ENCODE measurements at places on chromosomes 13 and 19.

DNA sequence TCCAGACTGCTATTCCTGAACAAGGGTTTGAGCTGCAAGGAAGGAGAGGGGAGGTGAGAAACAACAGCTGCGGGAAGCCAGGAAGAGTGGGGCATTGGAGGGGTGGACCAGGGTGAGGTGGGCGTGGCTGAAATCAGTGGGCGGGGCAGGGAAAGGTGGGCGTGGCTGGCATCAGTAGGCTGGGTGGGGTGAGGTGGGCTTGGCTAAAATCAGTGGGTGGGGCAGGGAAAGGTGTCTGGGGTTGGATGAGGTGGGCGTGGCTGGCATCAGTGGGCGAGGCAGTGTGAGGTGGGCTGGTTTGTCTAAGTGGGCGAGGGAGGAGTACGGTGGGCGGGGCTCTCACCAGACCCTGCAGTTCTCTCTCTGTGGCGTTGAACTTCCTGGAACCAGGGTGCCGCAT is 87.6 kb downstream of the MUC16 start:
- DNase-seq: no peak

DNA sequence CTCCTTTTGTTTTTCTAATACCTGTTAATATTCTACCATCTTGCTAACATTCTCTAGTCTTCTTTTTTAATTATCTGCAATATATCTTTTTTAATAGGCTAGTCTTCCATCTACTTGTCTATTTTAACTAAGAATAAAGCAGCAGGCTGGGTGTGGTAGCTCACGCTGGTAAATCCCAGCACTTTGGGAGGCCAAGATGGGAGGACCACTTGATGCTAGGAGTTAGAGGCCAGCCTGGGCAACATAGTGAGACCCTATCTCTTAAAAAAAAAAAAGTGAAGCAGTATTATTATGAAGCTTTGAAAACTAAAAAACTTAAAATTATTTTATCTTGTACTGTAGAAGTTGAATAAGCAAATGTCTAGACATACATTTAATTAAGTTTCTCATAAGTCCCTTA is 3.3 kb downstream of the UTP14C start:
- no peak for DNase-seq

DNA sequence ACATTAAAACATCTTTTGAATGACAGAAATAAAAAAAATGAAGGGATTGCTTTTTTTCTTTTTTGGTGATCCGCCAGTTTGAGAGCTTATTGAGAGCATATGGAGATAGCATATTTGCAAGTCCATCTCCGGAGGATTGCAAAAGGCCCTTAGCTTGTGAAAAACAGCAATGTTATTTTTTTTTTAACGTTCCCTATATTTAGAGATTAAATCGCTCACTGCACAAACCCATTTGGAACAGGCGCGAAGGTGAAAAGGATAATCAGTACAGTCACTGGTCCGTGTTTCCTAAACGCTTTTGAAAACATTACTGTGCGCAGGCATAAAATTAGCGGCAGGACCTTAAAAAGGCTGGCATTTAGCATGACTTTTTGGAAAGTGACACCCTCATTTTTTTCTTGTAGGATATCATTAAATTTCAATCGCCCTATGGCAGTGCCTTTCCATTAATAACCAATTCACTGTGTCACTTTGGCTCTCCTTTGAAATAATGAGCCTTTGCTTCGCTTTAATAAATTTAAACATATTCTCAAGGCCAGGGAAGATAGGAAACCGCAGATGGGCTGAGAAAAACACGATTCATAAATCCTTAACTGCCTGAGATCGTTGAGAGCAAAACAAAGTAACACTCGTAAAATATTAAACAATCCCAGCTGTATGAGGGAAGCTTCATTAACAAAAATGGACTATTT is 342.2 kb downstream of the DACH1 start:
- no peak for DNase-seq

DNA sequence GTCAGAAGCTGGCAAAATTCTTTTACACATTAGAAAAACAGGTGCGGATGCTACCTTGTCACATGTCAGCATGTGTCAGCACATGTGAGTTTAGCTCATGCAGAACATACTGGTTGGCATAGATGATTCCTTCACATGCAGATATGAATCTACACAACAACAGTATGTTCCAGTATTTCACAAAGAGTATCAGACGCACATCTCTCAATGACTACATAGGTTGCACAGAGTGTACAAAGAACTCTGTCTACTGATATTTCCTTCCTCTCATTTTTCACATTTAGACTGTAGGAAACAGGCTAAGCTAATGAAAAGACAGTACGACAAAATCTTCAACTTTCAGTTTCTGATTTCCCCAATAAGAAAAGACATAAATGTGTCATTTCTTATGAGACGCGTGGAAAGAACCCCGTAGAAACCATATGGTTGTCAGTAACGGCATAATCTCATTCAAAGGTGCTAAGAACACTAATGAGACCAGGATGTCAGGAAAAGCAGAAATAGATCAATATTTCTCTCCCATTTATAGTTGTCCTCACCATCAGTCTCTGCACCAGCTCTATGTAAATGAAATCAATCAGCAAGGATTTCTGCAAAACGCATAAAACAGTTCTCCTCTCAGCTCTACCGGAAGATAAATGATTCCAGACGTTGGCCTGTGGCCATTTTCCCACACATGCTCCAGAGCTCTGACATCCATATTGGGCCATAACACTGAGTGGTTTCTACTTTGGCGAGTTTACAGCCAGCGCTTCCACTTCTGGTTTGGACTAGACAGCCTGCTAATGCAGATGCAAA is 81.2 kb downstream of the STARD13 start:
- no peak for DNase-seq

DNA sequence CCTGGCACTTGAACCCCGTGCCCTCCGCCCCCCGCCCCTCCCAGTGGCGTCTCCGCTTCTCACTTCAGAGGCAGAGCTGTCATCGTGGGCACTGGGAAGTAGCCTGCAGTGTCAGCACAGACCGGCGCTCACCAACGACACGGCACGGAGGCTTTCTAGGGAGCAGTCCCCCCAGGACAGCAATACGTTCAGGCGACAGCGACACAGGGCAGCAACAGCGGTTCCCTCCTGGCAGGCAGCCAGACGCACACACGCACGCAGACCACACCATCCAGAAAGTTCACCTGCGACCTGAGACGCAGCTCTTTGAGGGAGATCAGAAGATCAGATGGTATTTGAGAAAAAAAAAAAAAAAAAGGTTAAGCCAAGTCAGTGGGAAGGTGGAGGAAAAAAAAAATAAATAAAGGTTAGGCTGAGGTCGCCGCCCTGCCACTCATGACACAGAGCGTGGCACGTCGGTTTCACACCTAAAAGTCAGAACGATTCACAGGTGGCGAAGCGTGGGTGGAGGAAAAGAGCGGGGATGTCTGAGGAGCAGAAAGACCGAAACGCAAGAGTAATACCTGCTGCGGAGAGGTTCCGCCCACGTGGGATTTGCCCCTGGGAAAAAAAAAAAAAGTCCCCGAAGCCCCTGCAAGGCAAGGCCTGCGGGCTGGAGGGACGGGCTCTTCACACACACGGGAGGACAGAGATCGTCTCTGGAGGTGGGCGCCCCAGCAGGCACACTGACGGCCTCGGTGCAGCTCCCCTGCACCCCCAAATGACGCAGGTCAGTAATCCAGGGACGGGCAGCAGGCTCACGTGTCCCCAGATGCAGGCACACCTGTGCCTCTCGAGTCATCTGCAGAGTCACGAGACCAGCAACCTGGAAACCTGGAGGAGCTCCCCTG is 94.5 kb downstream of the GNG7 start:
- DNase-seq: peak; percentile 67

DNA sequence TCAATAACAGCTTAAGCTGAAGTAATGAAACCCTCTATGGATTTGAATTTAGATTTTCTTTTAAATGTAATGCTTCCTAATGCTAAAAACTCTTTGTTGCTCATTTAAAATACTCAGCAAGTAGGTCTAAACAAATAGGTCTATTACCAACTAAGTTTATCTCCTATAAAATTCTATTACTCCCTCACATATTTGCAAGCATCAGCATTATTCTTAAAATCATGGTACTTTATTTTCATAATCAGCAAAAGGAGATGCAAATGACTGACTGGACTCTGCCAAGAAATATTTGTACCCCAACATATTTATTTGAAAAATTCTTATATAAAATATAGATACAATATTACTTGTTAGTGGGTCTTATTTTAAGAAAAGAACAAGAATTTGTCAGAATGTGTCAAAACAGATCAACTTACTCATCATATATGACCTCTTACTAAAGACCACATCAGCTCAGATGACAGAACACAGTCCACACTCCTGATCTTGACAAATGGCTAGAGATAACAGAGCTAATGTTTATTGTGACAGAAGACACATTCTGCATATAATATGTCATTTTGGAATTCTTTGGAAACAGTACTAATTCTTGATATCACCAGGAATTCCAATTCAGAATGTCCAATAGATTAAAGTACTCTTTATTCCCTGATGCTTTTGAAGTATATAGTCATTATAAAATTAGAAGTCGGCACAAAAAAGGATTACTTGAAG is 704.6 kb upstream of the PCDH9 start:
- DNase-seq: no peak

DNA sequence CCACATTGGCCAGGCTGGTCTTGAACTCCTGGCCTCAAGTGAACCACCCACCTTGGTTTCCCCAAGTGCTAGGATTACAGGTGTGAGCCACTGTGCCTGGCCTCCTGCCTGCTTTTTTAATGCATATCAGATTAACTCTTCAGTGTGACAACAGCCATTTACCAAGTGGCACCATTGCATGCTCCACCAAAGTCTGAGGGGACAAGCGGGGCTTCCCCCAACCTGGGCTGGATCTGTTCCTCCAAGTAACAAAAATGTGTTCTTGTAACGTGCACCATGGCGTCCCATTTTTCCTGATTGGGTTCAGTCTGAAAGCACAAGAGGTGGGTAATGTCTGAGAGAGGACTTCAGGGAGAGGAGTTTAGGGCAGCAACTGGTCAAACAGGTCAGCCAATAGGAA is 77.8 kb downstream of the TEX29 start:
- DNase-seq: no peak

- DNase-seq: no peak
Measured at GRCh38 chr13:100636441-100636840, 38.2 kb downstream of the TMTC4 start.

DNA sequence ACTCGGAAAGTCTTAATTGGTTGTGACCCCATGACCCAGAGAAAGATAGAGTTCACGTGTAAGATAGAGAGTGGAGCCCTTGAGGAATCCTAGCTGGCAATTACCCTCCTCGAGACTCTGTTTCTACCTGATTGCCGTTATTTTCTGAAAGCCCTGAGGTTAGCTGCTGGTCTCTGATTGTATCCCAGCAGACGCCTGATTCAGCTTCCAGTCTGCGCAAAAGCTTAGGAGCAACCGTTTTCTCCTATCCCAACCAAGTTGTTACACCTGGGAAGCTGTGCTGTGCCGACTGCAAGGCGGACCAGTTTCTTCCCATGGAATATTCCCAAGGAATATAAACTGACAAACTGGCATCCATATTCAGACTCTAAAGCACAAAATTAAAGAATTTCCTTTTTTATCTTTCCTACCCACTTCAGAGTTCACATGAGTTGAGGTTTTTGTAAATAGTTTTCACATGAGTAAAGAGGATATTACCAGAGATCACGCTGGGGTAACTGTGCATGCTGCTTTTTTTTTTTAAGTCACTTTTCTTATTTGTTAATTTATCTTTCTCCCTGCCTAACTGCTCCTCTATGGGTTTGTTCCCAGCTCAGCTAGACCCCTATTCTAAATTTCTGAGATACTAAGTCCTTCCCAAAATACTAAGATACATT is 1.5 kb upstream of the TRPC4 start:
- no peak for DNase-seq

DNA sequence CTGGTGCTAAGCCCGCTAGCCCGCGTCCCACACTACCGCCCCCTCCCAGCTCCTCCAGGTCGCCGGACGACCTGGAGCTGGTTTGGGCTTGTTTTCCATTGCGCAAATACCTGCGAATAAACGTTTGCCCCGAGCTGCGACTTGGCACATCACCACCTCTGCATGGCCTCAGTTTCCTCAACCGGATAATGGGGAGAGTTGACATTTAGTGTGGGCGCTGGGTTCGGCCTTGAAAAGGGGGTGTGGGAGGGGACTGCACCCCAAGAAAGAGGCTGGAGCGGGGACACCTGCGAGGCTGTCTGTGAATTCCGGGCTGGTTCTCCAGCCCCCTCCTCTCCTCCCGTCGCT is 11.0 kb upstream of the JUND start:
- no peak for DNase-seq

DNA sequence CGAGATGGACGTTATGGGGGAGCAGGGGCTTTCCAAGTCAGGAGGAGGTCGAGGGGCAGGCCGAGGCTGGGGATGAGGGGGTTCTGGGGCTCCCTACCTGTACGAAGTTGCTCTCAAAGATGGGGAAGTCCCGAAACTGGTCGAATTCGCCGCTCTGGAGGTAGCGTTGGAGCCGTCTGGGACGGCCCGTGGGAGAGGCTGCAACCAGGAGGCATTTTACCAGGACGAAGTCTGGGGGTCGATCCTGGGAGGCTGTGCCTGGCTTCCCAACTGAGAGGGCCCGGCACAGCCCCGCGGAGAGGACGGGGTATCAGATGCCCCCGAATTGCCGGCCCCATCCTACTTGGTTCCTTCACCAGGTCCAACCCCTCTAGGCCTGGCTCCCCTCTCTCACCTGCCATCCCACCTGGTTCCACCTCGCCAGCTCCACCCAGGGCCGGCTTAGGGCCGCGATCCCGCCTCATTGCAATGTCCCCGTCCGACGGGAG is 527 bp upstream of the EMC10 start:
- no peak for DNase-seq

DNA sequence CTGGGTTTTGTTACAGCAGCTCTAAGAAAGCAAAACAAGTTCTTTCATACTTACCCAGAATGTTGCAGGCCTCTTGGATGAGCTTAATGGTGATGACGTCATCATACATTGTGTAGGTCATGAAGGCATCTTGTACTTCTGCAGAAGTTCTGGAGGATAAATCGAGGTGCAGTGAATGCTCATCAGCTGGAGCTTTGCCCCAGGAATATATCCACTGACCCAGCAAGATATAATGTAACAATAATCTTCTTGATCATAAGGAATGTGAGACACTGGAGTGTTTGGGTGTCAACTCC is 63.0 kb downstream of the C13orf42 start:
- DNase-seq: no peak

DNA sequence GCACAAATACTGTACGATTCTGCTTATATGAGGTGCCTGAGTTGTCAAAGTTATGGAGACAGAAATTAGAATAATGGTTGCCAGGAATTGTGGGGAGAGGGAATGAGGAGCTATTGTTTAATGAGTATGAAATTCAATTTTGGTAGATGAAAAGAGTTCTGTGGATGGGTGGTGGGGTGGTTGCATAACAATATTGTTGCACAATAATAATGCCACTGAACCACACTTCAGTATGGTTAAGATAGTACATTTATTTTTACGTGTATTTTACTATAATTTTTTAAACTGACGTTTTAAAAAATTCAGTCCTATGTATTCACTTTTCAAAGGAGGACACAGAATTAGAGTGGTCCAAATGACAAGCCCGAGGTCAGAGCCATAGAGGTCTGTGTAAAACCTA is 1.8 kb upstream of the OXGR1 start:
- DNase-seq: no peak

- DNase-seq: no peak
Measured at GRCh38 chr19:41415154-41415571, 12.0 kb downstream of the B3GNT8 start.

GRCh38 chr13:50581586-50582196 is 261.8 kb downstream of the DLEU7 start:
- no peak for DNase-seq
